ENCODE measurements at places on chromosomes 2 and 18. TPM values are rescaled to one million over a fixed set of nuclear protein-coding genes. Genes with fewer than 3 reads are reported as not detected.

GRCh38 chr2:149924028-149924427, 336.5 kb upstream of the MMADHC start:
- no peak for DNase-seq

- no peak for DNase-seq
These were observed 72.0 kb downstream of the GALNT1 start for GRCh38 chr18:35653392-35654135.

The PID1 gene
- not detected for total RNA-seq

The ST6GAL2 gene
- not detected for total RNA-seq

The PSTPIP2 gene
- 4.1 TPM for total RNA-seq

The HNMT gene
- not detected for total RNA-seq

The PPP1R1C gene
- not detected for total RNA-seq
